ENCODE measurements at places on chromosomes 3 and 15.
A peak's percentile ranks its signal among the peaks of the same experiment; 100 is the strongest.

DNA sequence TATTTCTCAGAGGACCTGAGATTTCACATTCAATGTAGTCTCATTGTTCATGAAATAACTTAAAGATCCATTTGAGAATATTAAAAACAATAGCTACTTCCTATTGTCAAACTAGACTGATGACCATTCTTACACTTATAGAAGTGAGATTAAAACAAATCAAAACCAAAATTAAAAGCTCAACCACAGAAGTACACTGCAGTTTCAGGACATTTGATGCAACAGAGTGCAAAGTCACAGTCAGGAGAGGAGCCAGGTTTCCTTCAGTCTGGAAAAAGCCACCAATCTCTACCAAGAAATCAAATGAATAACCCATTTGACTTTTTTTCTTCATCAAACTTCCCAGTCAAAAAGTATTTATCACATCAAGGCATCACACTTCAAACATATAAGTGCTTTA lies 5.5 kb downstream of the CCPG1 start:
- H3K27me3 ChIP-seq = no peaks in the 10 kb centered on the region
- DNase-seq = no peak
- peaks cover 2% of the 10 kb centered on the region for H3K36me3 ChIP-seq
- peak overlapping the region; percentile 27 for H3K27ac ChIP-seq

GRCh38 chr3:123042413-123042812 lies 14.8 kb upstream of the SEMA5B start:
- no peak overlapping the region for H3K4me3 ChIP-seq
- no peak for DNase-seq
- H3K4me1 ChIP-seq = no peaks in the 10 kb centered on the region
- H3K27ac ChIP-seq = no peak overlapping the region
- H3K36me3 ChIP-seq = peaks cover 2% of the 10 kb centered on the region
- H3K27me3 ChIP-seq = peaks cover 78% of the 10 kb centered on the region

GRCh38 chr15:30791239-30792175 lies 112.2 kb upstream of the FAN1 start:
- H3K4me3 ChIP-seq = no peak overlapping the region
- H3K36me3 ChIP-seq = no peaks in the 10 kb centered on the region
- H3K27me3 ChIP-seq = peaks cover 63% of the 10 kb centered on the region
- peaks cover 3% of the 10 kb centered on the region for H3K4me1 ChIP-seq
- no peak for DNase-seq

- no peak for DNase-seq
- H3K27me3 ChIP-seq = no peaks in the 10 kb centered on the region
- H3K36me3 ChIP-seq = peaks cover under 1% of the 10 kb centered on the region
- H3K4me3 ChIP-seq = no peak overlapping the region
- peak overlapping the region; percentile 19 for H3K27ac ChIP-seq
- peaks cover 7% of the 10 kb centered on the region for H3K4me1 ChIP-seq
Measured at GRCh38 chr3:88141458-88142083, 8.2 kb upstream of the C3orf38 start.

- H3K4me3 ChIP-seq = no peak overlapping the region
- peaks cover 17% of the 10 kb centered on the region for H3K27me3 ChIP-seq
- peak; percentile 53 for DNase-seq
- peaks cover 6% of the 10 kb centered on the region for H3K4me1 ChIP-seq
- peak overlapping the region; percentile 27 for H3K27ac ChIP-seq
- no peaks in the 10 kb centered on the region for H3K36me3 ChIP-seq
Measured at GRCh38 chr15:89647191-89647851, 7.9 kb downstream of the KIF7 start.

- H3K4me1 ChIP-seq = peaks cover 5% of the 10 kb centered on the region
- DNase-seq = no peak
- no peak overlapping the region for H3K27ac ChIP-seq
- H3K4me3 ChIP-seq = no peak overlapping the region
- peaks cover 43% of the 10 kb centered on the region for H3K27me3 ChIP-seq
Measured at GRCh38 chr3:2096216-2096615, 2.5 kb upstream of the CNTN4 start.

GRCh38 chr15:90839187-90840071 lies 29.0 kb upstream of the FURIN start:
- H3K4me1 ChIP-seq = peaks cover 28% of the 10 kb centered on the region
- H3K27ac ChIP-seq = peak overlapping the region; percentile 98
- H3K27me3 ChIP-seq = no peaks in the 10 kb centered on the region
- no peak for DNase-seq
- H3K4me3 ChIP-seq = peak overlapping the region; percentile 91

DNA sequence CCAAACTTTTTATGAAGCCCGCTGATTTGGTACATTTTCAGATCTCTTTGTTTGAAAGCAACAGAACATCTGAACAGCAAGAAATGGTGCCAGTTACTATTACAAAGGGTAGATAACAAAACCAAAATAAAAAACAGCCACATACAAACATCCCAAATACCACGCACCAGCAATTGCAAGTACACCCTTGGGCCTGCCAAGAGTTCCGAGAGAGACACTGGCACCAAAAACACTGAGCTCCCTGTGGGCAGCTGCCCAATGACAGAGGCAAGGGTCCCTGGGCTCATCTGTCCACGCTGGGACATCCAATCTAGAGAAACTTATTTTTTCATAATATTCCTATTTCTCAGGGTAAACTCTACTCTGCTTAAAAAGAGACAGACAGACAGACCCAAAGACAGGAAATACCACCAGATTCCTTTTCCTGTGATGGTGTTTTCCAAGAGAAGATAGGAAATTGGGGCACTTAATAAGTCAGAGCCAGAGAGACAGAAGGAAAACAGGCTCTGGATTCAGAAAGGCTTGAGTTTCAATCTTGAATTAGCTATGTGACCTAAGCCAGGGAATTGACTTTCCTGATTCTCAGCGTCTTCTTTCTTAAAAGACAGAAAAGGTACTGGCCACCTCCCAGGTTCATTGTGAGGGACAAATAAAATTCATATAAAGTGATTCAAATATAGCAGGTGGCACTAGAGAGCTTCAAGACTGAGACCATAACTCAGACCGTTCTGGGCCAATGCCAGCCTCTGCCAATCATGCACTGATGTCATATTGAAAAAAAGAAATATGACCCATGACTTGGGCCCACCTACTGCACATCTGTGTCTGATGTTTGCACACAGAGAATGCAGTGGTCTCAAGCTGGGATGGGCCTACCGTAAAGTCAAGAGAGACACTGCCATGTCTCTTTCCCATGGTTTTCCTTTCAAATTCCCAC lies 61.3 kb downstream of the FOXP1 start:
- no peak overlapping the region for H3K4me3 ChIP-seq
- peaks cover 2% of the 10 kb centered on the region for H3K36me3 ChIP-seq
- no peak overlapping the region for H3K27ac ChIP-seq
- no peaks in the 10 kb centered on the region for H3K27me3 ChIP-seq

GRCh38 chr3:93924491-93924890 lies 49.2 kb downstream of the PROS1 start:
- H3K4me3 ChIP-seq = no peak overlapping the region
- peaks cover 2% of the 10 kb centered on the region for H3K4me1 ChIP-seq
- H3K27me3 ChIP-seq = peaks cover 10% of the 10 kb centered on the region
- no peak overlapping the region for H3K27ac ChIP-seq
- no peak for DNase-seq

DNA sequence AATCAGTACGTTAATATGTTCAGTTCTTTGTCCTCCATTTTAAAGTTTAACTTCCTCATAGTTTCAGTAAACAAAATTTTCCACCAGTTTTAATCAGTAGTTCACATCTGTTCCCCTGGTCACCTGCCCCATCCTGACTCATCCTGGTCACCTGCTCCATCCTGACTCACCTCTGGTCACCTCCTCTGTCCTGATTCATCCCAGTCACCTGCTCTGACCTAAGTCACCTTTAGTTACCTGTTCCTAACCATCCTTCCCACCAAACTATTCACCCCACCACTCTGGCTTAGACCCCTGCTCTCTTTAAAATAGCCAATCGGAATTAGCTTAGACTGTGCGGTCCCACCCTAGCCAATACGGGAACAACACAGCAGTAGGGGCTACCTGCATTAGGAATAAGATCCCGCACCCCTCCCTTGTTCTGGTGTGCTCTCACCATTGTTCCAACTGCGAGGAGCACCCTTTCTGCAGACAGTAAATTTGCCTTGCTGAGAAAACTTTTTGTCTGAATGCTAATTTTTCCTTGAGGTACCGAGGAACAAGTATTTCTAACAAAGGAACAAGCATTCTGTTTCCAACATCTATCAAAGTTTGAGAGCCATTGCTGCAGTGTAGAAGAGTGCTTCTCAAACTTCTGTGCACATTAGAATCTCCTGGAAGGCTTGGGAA lies 169.3 kb downstream of the ADAMTS17 start:
- H3K27ac ChIP-seq = no peak overlapping the region
- no peaks in the 10 kb centered on the region for H3K27me3 ChIP-seq
- H3K36me3 ChIP-seq = peaks cover 2% of the 10 kb centered on the region
- H3K4me3 ChIP-seq = no peak overlapping the region
- no peak for DNase-seq

DNA sequence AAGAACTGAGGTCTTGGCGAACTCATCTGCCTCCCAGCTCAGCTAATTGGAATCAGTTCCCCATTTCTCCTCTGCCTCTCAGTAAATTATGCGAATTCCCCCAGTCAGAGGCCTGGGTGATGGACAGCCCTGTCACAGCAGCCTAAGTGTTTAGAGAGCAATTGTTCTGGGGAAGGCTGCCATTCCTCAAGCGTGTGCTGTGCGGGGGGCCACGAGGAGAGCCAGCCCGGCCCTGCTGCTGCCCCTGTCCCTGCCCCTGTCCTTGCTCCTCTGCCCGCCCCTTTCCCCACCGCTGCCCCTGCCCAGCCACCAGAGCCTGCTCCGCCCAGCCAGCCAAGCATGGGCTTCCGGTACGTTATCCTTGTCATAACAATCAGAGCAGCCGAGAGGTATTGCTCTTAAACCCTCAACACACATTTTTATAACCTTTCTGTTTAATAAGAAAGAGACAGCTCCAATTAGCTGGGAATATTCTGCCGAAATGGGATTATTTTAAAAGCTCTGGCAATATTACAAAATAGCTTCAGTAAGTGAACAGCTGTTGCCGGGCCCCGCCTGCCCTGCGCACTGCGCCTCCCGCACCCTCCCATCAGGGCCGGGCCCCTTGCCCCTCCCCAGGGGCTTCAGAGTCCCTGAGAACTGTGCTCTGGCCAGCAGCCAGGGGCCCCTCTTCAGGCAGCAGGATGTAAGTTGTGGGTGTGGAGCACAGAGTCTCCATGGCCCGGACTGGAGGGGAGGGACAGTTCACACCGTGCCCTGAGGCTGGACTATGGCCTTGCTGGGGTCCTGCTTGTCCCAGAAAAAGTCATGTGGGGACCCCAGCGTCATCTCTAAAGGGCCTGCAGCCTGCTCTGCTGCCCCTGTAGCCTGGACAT lies 12.4 kb upstream of the CACNA2D2 start:
- no peak overlapping the region for H3K4me3 ChIP-seq
- H3K27me3 ChIP-seq = peaks cover 10% of the 10 kb centered on the region
- no peaks in the 10 kb centered on the region for H3K36me3 ChIP-seq

All from T-helper 17 cell (primary cell).